Osteocyte (in vitro differentiated cells): ENCODE measurements at places on chromosomes 1 and 21.

DNA sequence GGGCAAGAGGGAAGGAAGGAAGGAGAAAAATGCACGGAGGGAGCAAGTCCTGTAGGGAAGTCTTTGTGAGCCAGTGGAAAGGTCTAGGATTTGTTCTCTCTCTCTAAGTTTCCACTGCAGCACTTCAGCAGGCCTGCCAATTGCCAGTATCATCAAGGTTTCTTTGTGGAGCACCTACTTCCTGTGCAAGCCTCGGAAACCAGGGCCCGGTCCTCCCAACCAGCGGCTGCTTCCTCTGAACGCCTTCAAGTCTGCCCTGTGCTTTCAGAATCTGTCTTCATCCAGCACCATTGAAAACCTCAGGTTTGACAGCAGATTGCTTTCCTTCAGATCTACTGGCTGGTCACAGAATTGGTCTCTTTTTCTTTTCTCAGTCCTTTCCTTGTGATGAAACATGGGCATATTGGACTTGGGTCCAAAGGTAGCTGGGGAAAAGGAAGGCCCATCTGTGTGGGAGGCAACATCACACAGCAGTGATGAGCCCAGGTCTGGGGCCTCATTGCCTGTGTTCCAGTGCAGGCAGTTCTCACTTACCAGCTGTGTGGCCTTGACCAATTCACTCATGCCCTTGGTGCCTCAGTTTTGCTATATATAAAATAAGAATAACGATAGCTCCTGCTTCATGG, 144.5 kb downstream of the SEC16B start:
- no peak for DNase-seq

- no peak for DNase-seq
These were observed 29.8 kb upstream of the KIAA0040 start for GRCh38 chr1:175222296-175222938.

DNA sequence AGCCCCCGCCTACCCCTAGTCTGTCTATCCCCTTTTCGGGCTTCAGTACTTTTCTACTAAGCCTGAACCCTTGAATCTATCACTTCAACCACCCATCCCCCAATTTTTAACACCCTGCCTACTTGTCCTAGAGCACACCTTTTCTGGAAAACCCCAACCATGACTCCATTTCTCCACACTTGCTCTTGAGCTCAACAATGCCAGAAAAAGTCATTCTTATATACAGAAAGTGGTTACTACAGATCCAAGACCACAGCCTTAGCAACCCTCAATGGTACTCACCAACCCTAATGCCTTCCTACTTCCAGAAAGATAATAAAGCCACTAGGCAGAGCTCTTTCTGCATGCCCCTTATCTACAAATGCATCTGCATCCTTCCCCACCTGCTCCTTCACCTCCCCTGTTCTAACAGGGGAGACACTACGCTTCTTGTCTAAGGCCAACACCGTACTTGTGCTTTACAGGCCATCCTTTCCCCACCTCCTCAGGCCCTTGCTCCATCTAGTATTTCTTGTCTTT, 41.2 kb downstream of the DMAP1 start:
- DNase-seq, result no peak

DNA sequence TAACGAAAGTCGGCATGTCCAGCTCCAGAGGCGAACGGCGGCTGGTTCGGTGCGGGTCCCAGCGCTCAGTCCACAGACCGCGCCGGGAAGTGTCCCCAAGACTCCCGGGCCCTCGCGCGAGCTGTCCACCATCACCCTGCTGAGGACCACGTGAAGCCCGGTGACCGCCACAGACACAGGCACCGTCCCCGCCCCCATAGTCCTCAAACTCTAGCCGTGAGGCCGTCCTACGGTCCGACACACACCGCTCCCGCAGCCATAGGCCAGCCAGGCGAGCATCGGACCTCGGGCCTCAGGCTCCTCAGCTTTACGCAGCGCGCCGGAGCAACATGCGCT, 535 bp downstream of the SETD4 start:
- peak; percentile 83 for DNase-seq

DNA sequence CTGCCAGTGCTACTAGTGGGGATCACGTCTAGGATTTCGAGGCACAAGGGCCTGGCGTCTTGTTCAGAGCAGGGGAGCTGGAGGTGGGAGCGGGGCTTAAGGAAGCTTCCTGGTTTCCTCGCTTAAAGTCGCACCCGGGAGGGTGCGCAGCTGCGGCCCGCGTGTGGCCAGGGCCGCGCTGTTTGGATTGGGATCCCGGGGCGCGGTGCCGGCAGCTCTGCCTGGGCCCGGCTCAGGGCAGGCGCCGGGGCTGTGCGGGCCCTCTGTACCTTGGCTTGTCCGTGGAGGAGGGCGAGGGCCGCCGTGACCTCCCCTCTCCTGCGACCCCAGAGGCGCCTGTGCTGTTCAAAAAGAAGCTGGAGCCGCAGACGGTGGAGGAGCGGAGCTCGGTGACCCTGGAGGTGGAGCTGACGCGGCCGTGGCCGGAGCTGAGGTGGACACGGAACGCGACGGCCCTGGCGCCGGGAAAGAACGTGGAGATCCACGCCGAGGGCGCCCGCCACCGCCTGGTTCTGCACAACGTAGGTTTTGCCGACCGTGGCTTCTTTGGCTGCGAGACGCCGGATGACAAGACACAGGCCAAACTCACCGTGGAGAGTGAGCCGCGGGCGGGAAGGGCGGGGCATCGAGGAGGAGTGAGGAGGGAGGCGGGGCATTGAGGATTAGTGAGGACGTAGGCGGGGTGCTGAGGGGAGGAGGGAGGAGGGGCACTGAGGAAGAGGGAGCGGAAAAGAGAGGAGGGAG, 67.8 kb downstream of the OBSCN start:
- DNase-seq, result peak; percentile 90

DNA sequence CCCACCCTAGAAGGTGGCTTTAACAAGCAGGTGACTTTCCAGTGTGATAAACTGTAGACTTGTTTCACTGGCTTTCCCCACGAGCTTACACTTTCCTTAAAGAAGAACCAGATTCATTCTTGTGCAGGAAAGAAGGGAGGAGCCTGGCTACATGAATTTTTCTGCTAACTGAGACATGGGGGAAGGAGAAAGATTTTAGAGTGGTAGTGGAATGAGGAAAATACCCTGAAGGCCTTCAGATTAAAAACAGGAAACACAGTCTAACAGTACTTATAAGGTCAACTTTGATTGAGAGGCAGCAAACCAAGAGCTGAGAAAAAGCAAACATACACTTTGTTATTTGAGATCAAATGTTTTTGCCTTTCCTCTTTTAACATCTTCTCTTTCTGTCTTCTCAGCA, 640.9 kb upstream of the PLXNA2 start:
- DNase-seq, result no peak

- DNase-seq, result no peak
These were observed 222.3 kb downstream of the NTNG1 start for GRCh38 chr1:107363154-107363553.

GRCh38 chr21:25457411-25457810, 149.9 kb downstream of the MRPL39 start:
- no peak for DNase-seq

- DNase-seq, result no peak
These were observed 6.4 kb downstream of the ADARB1 start for GRCh38 chr21:45080639-45081414.

GRCh38 chr1:240312872-240313271, 221.2 kb downstream of the FMN2 start:
- DNase-seq, result no peak

- DNase-seq, result no peak
These were observed 45.9 kb downstream of the TRIM11 start for GRCh38 chr1:228360533-228361313.

DNA sequence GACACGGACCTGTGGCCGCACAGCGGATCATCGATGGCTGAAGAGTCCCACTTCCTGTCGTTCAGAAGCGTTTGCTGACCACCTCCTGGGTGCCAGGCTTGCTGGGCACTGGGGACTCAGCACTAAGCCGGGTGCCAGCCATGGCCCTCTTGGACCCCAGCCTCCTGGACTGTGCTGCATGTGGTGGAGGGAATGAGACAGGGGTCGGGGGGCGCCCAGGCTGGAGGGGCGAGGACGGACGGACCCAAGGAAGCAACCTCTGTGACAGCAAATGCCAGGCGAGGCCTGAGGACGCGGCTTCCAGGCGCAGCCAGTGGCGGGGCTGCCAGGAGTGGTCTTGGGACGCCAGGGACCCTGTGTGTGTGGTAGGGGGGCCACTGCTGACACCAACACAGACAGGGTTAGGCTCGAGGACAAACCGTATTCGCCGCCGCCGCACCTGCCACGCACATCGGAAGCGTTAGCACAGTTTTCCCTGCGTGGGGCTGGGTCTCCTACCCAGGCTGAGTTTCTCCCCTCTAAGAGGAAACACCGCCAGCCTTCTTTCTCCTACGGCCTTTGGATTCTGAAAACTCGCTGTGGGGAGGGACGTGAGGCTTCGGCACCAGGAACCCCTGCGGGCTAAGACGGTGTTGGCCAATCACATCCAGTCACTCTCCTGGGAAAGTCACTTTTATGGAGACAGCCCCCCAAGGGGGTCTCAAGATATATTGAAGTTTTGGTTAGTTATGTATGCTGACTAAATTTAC, 3.1 kb upstream of the MXRA8 start:
- no peak for DNase-seq

GRCh38 chr1:153527023-153527682, 8.6 kb downstream of the S100A6 start:
- no peak for DNase-seq

DNA sequence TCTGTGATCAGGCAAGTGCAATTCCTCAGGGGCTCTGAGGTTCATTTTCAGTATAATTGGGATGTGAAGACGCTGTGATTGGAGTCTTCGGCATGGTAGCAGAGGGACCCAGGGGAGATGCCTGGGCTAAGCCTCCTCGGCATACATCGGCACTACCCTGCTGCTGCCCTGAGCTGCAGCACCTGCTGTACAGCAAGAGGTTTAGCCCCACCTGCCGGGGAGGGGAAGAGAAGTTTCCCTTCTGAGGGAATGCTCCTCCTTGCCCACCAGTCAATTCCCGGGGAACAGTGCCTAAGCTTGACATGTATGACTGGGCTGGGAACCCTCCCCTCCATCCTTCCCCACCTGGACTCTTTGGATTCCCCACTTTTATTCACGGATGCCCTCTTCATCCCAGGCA, 24.9 kb downstream of the CNIH3 start:
- DNase-seq, result no peak

DNA sequence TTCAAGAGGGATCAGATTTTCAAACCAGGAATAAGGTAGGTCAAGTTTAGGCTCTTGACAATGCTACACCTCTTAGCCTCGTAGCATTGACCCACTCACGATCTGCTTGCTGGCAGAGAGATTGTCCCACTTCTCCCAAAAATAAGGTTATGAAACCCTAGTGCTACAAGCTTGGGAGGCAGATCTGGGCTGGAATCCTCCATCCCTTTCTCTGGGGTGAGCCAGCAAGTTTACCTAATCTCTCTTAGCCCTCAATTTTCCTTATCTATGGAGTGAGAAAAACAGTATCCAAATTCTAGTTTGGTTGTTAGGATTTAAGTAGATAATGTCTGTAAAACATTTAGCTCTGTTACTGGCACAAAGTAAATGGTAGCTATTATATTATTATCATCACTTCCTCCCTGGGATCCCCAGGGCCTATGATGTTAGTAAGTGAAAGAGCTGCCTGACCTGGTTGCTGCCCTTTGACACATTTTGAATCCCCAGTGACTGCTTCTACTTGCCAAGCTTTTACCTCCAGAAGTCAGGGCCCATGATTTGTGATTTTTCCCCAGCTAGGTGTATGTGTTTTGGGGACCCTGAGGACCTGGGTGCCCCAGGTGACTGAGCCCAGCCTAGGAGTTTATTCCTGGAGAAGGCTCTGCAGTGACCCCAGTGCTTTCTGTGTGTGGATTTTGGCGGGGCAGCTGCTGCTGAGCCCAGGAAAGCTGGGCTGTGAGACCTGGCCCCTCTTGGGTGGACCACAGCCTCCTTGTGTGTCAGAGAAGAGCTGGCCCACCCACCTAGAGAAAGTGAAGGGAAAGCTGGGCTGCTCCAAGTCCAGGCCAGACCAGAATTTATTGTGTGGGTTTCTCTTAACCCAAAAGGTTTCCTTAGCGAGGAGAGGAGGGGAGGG, 48.2 kb upstream of the VANGL1 start:
- no peak for DNase-seq
